Chondrocyte (in vitro differentiated cells): ENCODE measurements at places on chromosomes 5 and 9. TPM values are rescaled to one million over a fixed set of nuclear protein-coding genes. Genes with fewer than 3 reads are reported as not detected.

DNA sequence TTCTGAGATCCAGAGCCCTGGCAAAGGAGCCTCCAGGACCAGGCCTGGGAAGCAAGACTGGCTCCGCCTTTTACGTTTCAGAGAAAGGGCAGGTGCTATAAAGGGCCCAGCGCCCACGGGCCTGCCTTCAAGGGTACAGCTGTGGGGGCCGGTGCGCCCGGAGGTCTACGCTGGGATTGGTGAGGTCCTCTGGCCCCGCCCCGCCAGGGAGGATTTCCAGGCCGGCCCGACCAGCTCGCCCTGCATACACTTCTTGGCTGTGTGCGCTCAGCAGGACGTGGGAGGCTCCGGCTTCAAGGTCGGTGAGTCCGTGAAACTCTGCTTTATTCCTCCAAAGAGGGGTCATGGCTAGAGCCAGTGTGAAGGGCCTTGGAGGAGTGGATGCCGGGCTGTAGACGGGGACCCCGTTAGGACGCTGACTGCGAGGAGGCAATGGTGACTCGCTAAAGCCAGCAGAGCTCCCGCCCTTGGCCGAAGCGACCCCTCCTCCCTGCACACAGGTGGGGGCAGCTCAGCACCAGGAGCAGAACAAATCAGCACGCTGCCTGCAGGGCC, at the start of gene CKMT2:
CKMT2 (plus strand) TSS at position 243 of the 555 bp plus-strand sequence. CDS start 17,811 bp downstream, outside the sequence.
- no peak for DNase-seq

GRCh38 chr5:150181766-150182545, 7.9 kb upstream of the SLC6A7 start:
- no peak for DNase-seq

- no peak for DNase-seq
Observed at GRCh38 chr5:19099195-19099594, 888.8 kb downstream of the CDH18 start.

Gene LCN15
- not detected in 3 replicates for total RNA-seq

Gene ATP6V0E1
- total RNA-seq = 257 to 277 TPM (median 272 TPM) in 3 replicates

Gene PCDHB11
- 0.90 to 2.4 TPM (median 1.3 TPM) in 3 replicates for total RNA-seq

Gene RANBP3L
- 1.2 to 5.0 TPM (median 1.2 TPM) in 3 replicates for total RNA-seq

DNA sequence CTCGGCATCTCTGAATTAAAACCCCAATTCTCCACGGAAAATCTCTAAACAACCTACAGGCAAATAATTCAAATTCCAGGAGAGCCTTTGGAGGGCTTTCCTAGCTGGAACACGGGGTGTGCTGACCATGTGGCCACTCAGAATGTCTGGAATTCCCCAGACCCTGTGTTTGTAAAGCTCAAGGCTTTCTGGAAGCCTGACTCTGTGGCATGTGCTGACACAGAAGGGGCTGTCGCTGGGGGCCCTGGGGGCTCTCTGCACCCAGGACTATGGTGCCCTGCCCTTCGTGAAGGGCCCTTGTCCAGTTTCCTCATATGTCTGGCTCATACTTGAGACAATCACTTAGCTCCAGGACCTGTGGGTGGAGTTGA, 29.0 kb upstream of the BOD1 start:
- no peak for DNase-seq

DNA sequence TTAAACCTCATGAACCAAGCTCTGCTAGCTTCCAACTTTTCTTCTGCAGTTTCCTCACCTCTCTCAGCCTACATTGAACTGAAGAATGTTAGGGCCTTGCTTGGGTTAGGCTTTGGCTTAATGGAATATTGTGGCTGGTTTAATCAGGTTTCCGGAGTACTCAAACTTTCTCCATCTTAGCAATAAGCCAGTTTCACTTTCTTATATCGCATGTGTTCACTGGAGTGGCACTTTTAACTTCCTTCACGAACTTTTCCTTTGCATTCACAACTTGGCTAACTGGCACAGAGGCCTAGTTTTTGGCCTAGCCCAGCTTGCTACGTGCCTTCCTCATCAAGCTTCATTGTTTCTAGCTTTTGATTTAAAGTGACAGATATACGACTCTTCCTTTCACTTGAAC, 81.0 kb upstream of the MAST4 start:
- DNase-seq = no peak

Gene LRSAM1
- total RNA-seq = 25.6 to 29.3 TPM (median 27.5 TPM) in 3 replicates

Gene SELENOP
- 0.20 to 18.9 TPM (median 0.33 TPM) in 3 replicates for total RNA-seq

Gene MARCOL
- not detected in 3 replicates for total RNA-seq

DNA sequence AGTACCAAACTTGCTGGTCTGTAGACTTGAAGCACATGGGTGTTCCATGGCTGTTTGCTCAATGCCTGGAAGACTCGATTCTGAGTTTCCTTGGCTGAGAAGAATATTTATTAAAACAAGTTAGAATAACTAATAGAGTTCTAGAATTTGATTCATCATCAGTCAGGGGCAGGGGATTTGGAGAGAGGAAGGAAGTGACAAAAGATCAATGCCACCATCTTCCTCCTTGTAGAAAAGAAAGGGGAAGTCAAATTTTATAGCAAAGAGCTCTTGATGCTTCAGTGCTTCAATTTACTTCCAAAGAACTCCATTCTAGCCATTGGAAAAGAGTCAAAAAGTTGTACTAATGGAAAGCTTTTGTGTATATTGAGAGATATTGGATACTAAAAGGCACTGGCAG, 236.3 kb downstream of the MCTP1 start:
- DNase-seq = no peak
